Activated CD8-positive, alpha-beta memory T cell treated with anti-CD3 and anti-CD28 coated beads for 24 hours (primary cell): ENCODE measurements at places on chromosomes 11 and 22.
A peak's percentile ranks its signal among the peaks of the same experiment; 100 is the strongest.

- no peak for DNase-seq
Observed at GRCh38 chr11:10858439-10859325, 829 bp upstream of the ZBED5 start.

- no peak for DNase-seq
Observed at GRCh38 chr22:30232716-30233218, 13.8 kb downstream of the LIF start.

GRCh38 chr22:36077271-36077670, 48.6 kb upstream of the RBFOX2 start:
- DNase-seq = no peak

DNA sequence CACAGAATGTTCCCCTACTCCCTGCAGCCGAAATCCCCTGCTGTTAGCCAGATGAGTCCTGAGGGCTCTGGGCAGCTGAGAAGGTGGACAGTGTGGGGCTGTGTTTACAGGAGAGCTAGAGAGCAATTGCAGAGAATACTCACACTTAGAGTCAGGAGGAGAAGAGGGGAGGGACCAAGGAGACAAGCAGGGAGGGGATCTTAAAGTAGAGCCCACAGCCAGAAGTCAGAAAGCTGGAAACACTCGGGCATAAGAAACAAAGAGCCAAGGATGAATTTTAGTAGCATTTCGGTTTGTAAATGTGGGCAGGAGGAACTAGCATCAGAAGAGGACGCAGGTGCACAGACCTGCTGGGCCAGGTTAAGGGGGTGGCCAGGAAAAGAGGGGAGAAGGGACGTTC, 1435.9 kb downstream of the BRD1 start:
- no peak for DNase-seq

- no peak for DNase-seq
Observed at GRCh38 chr22:50481045-50481439, 301 bp upstream of the ADM2 start.

- DNase-seq = peak; percentile 79
Observed at GRCh38 chr11:8168485-8169257, at the start of gene RIC3. RIC3 (minus strand) TSS chr11:8169025; CDS start chr11:8168989, 36 bp downstream.
